ENCODE measurements at places on chromosomes 2 and 18. TPM values are rescaled to one million over a fixed set of nuclear protein-coding genes. Genes with fewer than 3 reads are reported as not detected.

GRCh38 chr18:77985526-77986281, 736.1 kb downstream of the GALR1 start:
- H3K4me3 ChIP-seq: no peak overlapping the region
- DNase-seq: no peak
- no peaks in the 10 kb centered on the region for H3K4me1 ChIP-seq
- H3K27ac ChIP-seq: no peak overlapping the region
- no peaks in the 10 kb centered on the region for H3K36me3 ChIP-seq

- H3K27ac ChIP-seq: no peak overlapping the region
- H3K27me3 ChIP-seq: no peaks in the 10 kb centered on the region
- H3K36me3 ChIP-seq: no peaks in the 10 kb centered on the region
Observed at GRCh38 chr2:205954707-205955106, 131.3 kb downstream of the INO80D start.

DNA sequence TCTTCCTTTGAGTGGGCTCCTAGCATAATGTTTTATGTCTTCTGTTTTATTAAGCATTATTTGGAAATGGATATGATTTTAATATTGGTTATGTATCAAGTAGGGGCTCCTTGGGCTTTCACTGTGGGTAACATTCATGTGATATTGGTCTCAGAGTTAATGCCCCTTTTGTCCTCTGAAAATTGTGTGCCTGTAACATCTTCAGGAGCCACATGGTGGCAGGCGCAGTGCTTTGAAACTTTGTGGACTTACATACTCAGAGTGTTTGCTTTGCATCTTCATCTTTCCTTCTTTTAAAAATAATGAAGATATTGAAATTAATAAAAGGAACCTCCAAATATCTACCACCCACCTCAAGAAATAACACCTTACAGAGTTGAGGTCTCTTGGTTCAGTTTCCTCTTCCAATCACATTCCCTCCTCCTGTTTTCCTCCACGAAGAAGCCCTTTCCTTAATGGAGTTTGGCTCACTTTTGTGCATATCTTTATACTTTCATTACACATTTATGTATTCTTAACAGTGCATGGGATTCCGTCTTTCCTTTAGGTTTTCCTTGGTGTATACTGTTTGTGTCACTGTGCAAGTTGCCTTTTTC, 73.5 kb downstream of the LIMS1 start:
- H3K27me3 ChIP-seq: no peaks in the 10 kb centered on the region
- H3K36me3 ChIP-seq: no peaks in the 10 kb centered on the region
- peaks cover 21% of the 10 kb centered on the region for H3K4me1 ChIP-seq
- DNase-seq: no peak

DNA sequence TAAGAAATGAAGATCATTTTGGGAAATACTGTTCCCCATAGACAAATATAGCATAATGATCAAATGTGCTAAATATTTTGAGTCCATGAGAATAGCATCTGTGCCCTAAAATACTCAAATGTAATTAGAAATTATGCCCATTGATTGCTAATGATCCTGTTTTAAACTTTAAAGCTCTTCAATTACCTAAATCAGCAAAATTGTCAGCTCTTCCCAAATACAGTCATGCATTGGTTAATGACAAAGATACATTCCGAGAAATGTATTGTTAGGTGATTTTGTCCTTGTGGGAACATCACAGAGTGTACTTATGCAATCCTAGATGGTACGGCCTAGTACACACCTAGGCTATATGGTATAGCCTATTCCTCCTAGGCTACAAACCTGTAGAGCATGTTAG, 89.7 kb downstream of the NEB start:
- no peaks in the 10 kb centered on the region for H3K27me3 ChIP-seq
- H3K4me1 ChIP-seq: no peaks in the 10 kb centered on the region
- no peaks in the 10 kb centered on the region for H3K36me3 ChIP-seq
- H3K27ac ChIP-seq: no peak overlapping the region

- H3K4me1 ChIP-seq: peaks cover 9% of the 10 kb centered on the region
- H3K4me3 ChIP-seq: no peak overlapping the region
- no peak for DNase-seq
- no peak overlapping the region for H3K27ac ChIP-seq
- no peaks in the 10 kb centered on the region for H3K27me3 ChIP-seq
- no peaks in the 10 kb centered on the region for H3K36me3 ChIP-seq
Observed at GRCh38 chr2:33219850-33220275, 256.6 kb upstream of the RASGRP3 start.

- peaks cover 7% of the 10 kb centered on the region for H3K4me1 ChIP-seq
- no peaks in the 10 kb centered on the region for H3K36me3 ChIP-seq
- H3K27ac ChIP-seq: no peak overlapping the region
- no peak for DNase-seq
- H3K27me3 ChIP-seq: no peaks in the 10 kb centered on the region
Observed at GRCh38 chr2:46921676-46922448, 6.3 kb upstream of the MCFD2 start.

DNA sequence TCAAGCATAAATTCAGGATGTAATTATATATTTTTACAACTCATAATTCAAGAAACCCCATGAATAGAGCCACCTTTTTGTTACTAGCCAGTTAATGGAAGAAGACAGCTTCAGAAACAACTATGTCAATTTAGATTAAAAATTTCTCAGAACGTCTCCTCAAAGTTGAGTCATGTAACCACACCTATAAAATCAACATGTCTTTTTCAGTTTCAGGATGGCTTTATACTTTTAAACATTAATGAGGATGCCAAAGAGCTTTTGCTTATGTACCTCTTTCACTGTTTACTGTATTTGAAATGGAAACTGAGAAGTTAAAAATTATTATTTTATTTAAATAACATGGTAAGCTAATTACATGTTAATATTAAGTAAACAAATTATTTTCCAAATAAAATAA, 280.1 kb downstream of the PTH2R start:
- no peaks in the 10 kb centered on the region for H3K27me3 ChIP-seq
- H3K27ac ChIP-seq: no peak overlapping the region

- peak; percentile 72 for DNase-seq
- no peaks in the 10 kb centered on the region for H3K36me3 ChIP-seq
- peak overlapping the region; percentile 87 for H3K27ac ChIP-seq
- no peaks in the 10 kb centered on the region for H3K27me3 ChIP-seq
Observed at GRCh38 chr2:200305797-200306195, 697 bp upstream of the SPATS2L start.

DNA sequence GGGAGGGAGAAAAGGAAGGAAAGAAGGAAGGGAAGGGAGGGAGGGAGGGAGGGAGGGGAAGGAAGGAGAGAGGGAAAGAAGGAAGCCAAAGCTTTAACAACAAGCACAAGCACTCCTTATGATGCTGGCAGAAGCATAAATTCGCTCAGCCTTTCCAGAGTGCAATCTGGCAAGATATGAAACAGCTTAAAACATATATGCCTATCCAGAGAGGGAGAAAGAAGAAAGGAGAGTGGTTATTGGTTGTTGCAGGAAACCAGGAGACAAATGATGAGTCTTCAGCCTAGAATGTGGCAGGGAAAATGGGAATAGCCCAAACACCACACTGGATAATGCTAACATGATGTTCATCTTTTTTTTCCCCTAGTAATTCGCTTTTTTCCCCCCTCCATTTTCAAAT, 64.0 kb downstream of the STPG4 start:
- no peak overlapping the region for H3K27ac ChIP-seq
- H3K36me3 ChIP-seq: no peaks in the 10 kb centered on the region
- no peaks in the 10 kb centered on the region for H3K27me3 ChIP-seq

GRCh38 chr18:57980573-57981307, 63.3 kb upstream of the NEDD4L start:
- peak overlapping the region; percentile 2 for H3K27ac ChIP-seq
- peaks cover 4% of the 10 kb centered on the region for H3K4me1 ChIP-seq
- no peaks in the 10 kb centered on the region for H3K27me3 ChIP-seq
- no peaks in the 10 kb centered on the region for H3K36me3 ChIP-seq

- H3K27ac ChIP-seq: no peak overlapping the region
- no peak for DNase-seq
- H3K36me3 ChIP-seq: no peaks in the 10 kb centered on the region
- no peaks in the 10 kb centered on the region for H3K27me3 ChIP-seq
- no peak overlapping the region for H3K4me3 ChIP-seq
Observed at GRCh38 chr2:23467618-23468017, 82.6 kb downstream of the KLHL29 start.

- no peaks in the 10 kb centered on the region for H3K36me3 ChIP-seq
- no peak overlapping the region for H3K27ac ChIP-seq
- H3K4me1 ChIP-seq: no peaks in the 10 kb centered on the region
Observed at GRCh38 chr2:65518751-65519150, 86.4 kb upstream of the SPRED2 start.

DNA sequence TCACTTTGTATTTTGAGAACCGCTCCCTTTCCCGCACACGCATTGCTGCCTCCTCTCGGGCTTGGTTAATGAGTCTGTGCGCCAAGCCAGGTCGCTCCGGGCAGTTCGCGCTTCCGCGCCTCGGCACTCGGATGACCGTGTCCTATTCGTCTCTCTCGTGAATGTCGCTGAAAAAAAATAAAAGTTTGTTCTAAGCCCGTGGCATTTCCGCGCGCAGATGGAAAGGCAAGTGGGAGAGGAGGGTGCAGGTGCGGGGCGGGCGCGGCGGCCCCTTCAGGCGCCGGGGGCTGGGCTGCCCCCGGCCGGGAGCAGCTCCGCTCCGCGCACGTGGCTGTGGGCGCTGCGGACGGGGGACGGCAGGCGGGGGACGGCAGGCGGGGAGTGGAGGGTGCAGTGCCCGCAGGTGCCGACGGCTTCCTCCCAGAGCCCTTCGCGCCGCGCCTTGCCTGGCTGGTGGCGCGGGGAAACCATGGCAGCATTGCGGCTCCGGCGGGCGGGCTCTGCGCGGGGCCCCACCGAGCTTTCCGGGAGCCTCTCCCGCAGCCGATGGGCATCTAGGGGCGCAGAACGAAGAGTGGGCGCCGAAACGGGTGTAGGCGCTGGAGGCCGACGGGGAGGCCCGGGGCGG, 159.6 kb upstream of the SIX2 start:
- H3K4me3 ChIP-seq: peak overlapping the region; percentile 37
- H3K36me3 ChIP-seq: no peaks in the 10 kb centered on the region
- peaks cover 12% of the 10 kb centered on the region for H3K4me1 ChIP-seq
- no peak overlapping the region for H3K27ac ChIP-seq
- H3K27me3 ChIP-seq: peaks cover 84% of the 10 kb centered on the region

DNA sequence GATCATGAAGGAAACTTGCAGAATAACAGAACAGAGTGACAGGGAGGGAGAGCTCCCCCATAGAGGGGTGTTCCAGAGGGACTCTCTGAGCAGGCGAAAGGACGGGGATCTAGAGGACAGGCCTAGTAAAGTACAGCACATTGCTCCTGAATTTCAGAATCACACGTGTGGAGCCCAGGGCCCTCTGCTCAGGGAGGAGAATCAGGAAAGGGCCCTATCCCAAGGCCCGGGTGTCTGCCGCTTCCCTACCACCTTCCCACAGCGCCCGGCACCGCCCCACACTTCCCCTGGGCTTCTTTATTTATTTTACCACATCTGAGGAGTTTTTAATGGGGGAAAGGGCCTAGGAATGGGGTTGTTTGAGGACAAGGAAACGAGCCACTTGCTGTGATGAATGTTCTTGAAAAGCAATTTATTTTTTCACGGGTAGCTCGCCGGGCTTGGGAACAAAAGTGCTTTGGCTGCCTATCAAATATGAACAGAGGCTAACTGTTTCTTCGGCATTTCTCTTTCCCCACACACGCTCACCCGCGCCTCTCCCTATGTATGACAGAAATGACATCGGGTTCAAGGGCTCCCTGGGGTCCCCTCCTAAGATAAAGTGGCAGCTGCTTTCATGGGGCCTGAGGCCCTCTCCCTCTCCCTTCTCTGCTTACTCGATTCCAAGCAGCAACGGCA, 79.3 kb upstream of the GLI2 start:
- peaks cover 7% of the 10 kb centered on the region for H3K4me1 ChIP-seq
- no peak for DNase-seq
- no peaks in the 10 kb centered on the region for H3K27me3 ChIP-seq
- H3K36me3 ChIP-seq: no peaks in the 10 kb centered on the region
- no peak overlapping the region for H3K27ac ChIP-seq

GRCh38 chr2:131413148-131413747, 49.3 kb upstream of the RAB6D start:
- H3K36me3 ChIP-seq: no peaks in the 10 kb centered on the region
- no peaks in the 10 kb centered on the region for H3K4me1 ChIP-seq
- no peak overlapping the region for H3K27ac ChIP-seq

Gene GPR35
- total RNA-seq: 3.4 TPM

Gene ZNF892
- 3.8 TPM for total RNA-seq

Gene CPO
- total RNA-seq: not detected

Gene MSGN1
- not detected for total RNA-seq

Gene ENOSF1
- total RNA-seq: 96.2 TPM

Gene UGT1A5
- total RNA-seq: not detected

Gene FSHR
- total RNA-seq: not detected

Gene SIX3
- total RNA-seq: not detected

Gene SP3
- 77.4 TPM for total RNA-seq

Gene ASXL3
- 1.3 TPM for total RNA-seq

Gene HOXD13
- total RNA-seq: not detected

Measured in upper lobe of right lung (tissue), 1 donor.